ENCODE measurements at places on chromosomes 2 and 18. TPM values are rescaled to one million over a fixed set of nuclear protein-coding genes. Genes with fewer than 3 reads are reported as not detected.

CHRNG gene
- not detected for total RNA-seq

ZAP70 gene
- total RNA-seq, result 0.33 TPM

KLHL30 gene
- not detected for total RNA-seq

MROH2A gene
- 0.80 TPM for total RNA-seq

RESP18 gene
- not detected for total RNA-seq

KHK gene
- total RNA-seq, result 2.9 TPM

ACOXL gene
- not detected for total RNA-seq

CKAP2L gene
- 25.5 TPM for total RNA-seq

TUBB8B gene
- total RNA-seq, result not detected

NEUROD1 gene
- total RNA-seq, result not detected

EFHD1 gene
- total RNA-seq, result 0.95 TPM

ACTG2 gene
- 0.74 TPM for total RNA-seq

MAB21L4 gene
- not detected for total RNA-seq

LCT gene
- 0.40 TPM for total RNA-seq

SULT1C4 gene
- total RNA-seq, result not detected

IL1A gene
- 26.0 TPM for total RNA-seq

PDE11A gene
- 0.29 TPM for total RNA-seq

TRIB2 gene
- 17.4 TPM for total RNA-seq

Measured in Daoy (cell line).